ENCODE measurements at places on chromosomes 2 and 18. TPM values are rescaled to one million over a fixed set of nuclear protein-coding genes. Genes with fewer than 3 reads are reported as not detected.

GRCh38 chr2:234966340-234966739 lies 14.5 kb downstream of the SH3BP4 start:
- H3K27ac ChIP-seq, result no peak overlapping the region
- H3K36me3 ChIP-seq, result no peaks in the 10 kb centered on the region
- no peaks in the 10 kb centered on the region for H3K4me1 ChIP-seq
- peaks cover 5% of the 10 kb centered on the region for H3K27me3 ChIP-seq
- DNase-seq, result no peak
- H3K4me3 ChIP-seq, result no peak overlapping the region

DNA sequence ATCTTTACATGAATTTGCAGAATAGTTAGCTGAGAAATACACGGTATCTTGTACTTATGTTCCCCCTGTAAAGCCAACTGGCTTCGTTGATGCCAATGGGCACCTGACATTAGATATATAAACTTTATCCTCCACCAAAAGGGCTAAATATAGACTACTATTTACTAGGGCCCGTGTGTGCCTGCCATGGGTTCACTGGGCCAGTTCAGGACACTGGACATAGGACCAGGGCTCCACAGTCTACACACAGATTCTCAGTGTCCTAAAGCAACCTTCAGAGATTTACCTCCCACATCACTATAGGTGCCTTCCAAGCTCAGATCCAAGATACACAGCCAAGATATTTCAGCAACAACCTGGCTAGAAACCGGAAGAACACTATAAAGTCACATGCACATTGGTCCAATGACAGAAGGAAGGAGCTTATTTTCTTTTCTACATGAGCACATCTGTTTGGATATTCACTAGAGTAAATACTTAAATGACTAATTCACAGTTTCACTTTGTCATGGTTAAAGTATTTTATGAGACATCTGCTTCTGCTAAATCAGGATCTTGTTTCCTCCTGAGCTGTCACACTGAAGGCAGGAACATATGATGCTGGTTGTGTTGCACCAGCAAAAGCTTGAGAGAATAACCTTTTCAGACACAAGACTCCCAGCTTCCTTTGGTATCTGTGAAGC lies 95.1 kb downstream of the MYO5B start:
- H3K4me1 ChIP-seq, result peaks cover 3% of the 10 kb centered on the region
- peaks cover 17% of the 10 kb centered on the region for H3K27me3 ChIP-seq
- DNase-seq, result no peak
- no peak overlapping the region for H3K27ac ChIP-seq

- no peak overlapping the region for H3K27ac ChIP-seq
- no peak for DNase-seq
- no peaks in the 10 kb centered on the region for H3K36me3 ChIP-seq
Measured at GRCh38 chr18:60506682-60507081, 134.1 kb upstream of the MC4R start.

DNA sequence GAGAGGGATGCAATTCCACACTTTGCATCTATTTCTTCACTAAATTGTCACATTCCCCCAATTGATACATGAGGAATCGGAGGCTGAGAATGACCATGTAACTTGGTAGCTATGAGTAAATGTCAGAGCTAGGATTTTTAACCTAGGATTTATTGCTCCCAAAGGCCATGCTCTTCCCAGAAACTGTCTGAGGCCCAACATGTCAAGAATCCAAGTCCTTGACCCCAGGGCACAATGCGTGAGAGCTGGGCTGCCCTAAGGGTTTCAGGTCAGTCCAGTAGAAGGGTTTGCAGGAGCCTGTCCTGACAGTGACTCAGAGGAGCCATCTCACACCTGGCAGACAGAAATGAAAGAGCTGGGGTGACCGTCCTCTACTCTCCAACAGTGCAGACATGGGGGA lies 30.3 kb downstream of the LRRC30 start:
- DNase-seq, result no peak
- no peaks in the 10 kb centered on the region for H3K36me3 ChIP-seq
- H3K27me3 ChIP-seq, result no peaks in the 10 kb centered on the region
- H3K4me1 ChIP-seq, result no peaks in the 10 kb centered on the region

DNA sequence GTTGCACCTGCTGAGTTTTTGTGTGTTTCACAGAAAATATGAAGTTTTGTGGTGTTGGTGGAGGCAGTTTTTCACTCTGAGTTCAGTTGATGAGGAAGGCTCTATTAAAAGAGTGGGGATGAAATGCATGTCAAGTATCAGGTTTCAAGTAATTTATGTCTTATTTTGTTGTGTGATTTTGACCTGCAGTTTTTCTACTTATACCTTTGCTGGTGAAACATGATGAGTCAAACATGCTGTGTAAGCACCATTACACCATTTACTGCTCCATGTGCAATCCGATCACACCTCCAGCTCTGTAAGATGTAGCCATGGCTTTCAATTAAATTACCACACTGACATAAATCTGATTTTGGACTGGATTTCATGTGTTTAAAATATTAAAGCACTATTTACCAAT lies 174.5 kb upstream of the ZEB2 start:
- no peak for DNase-seq

DNA sequence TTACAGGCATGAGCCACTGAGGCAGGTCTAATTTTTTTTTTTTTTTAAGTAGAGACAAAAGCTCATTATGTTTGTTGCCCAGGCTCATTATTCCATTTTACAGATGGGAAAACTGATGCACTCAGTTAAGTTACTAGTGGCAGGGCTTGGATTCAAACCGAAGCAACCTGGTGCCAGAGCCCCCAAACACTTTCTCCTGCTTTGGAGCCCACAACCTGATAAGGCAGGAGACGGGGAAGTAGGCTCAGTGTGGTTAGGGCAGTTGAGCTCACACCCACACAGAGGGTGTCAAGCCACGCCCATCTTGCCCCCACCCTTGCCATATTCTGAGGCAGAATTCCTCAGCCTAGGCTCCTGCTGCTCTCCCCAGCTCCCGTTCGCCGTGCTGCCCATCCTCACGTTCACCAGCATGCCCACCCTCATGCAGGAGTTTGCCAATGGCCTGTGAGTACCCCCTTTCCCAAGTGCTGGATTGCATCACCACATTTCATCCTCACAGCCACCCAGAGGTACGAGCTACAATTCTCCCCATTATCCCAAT lies 5.8 kb upstream of the CTDSP1 start:
- DNase-seq, result no peak
- no peaks in the 10 kb centered on the region for H3K27me3 ChIP-seq
- no peak overlapping the region for H3K4me3 ChIP-seq
- peaks cover 30% of the 10 kb centered on the region for H3K4me1 ChIP-seq
- no peaks in the 10 kb centered on the region for H3K36me3 ChIP-seq

- H3K4me3 ChIP-seq, result peak overlapping the region; percentile 75
- no peak for DNase-seq
- peaks cover 9% of the 10 kb centered on the region for H3K36me3 ChIP-seq
- peaks cover 4% of the 10 kb centered on the region for H3K27me3 ChIP-seq
- H3K4me1 ChIP-seq, result peaks cover 51% of the 10 kb centered on the region
Measured at GRCh38 chr2:24492421-24493279, 1.6 kb downstream of the NCOA1 start.

GRCh38 chr2:213149949-213150314 lies 1.5 kb downstream of the IKZF2 start:
- no peaks in the 10 kb centered on the region for H3K36me3 ChIP-seq
- DNase-seq, result no peak
- peak overlapping the region; percentile 86 for H3K4me3 ChIP-seq
- peaks cover 37% of the 10 kb centered on the region for H3K4me1 ChIP-seq

- no peaks in the 10 kb centered on the region for H3K36me3 ChIP-seq
- DNase-seq, result no peak
- H3K4me1 ChIP-seq, result no peaks in the 10 kb centered on the region
- H3K27me3 ChIP-seq, result no peaks in the 10 kb centered on the region
- H3K27ac ChIP-seq, result no peak overlapping the region
Measured at GRCh38 chr2:31259075-31259474, 25.1 kb downstream of the EHD3 start.

GRCh38 chr18:13878857-13879256 lies 36.5 kb downstream of the MC2R start:
- H3K27ac ChIP-seq, result no peak overlapping the region
- no peaks in the 10 kb centered on the region for H3K4me1 ChIP-seq
- peaks cover 2% of the 10 kb centered on the region for H3K27me3 ChIP-seq
- DNase-seq, result no peak
- no peak overlapping the region for H3K4me3 ChIP-seq
- no peaks in the 10 kb centered on the region for H3K36me3 ChIP-seq

DNA sequence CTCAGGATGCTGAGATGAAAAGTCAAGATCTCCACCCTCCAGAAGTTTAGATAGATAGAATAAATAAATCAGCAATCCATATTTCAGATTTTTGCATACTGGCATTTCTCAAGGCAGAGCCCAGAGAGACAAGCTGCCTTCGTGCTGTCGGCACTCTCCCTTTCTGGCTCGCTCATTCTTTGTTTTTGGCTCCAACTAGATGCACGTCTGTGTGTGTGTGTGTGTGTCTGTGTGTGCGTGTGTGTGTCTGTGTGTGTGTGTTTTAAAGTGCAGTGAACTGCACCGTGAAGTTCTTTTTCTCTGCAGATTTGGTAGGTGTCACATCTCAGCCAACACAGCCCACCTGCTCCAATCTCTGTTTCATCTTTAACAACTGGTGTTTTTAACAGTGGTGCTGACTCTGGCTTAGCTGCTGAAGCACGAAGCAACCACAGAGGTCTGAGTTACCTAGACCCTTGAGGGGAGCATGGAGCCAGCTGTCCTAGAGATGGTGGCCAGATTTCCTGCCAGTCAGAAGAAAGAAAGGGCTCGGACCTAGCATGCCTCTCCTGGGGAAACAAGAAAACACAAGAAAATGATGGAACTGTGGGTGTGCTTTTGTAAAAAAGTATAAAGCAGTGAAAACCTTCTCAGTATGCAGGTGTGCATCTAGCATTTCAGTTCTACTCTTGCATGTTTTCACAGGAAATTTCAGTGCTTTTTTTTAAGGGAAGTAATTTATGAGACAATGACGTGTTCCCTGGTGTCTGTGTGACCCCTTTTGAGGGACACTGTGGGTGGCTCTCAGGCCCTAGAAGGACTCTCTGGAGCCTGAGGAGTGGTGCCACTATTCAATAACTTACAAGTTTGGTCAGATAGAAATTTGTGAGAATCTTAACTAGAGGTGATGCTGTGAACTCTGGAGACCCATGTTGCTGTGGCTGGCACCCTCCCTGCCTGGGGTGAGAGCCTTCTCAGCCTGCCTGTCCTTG lies 364.3 kb downstream of the RNF144A start:
- no peak for DNase-seq
- no peaks in the 10 kb centered on the region for H3K4me1 ChIP-seq
- H3K27me3 ChIP-seq, result no peaks in the 10 kb centered on the region
- H3K36me3 ChIP-seq, result no peaks in the 10 kb centered on the region

DNA sequence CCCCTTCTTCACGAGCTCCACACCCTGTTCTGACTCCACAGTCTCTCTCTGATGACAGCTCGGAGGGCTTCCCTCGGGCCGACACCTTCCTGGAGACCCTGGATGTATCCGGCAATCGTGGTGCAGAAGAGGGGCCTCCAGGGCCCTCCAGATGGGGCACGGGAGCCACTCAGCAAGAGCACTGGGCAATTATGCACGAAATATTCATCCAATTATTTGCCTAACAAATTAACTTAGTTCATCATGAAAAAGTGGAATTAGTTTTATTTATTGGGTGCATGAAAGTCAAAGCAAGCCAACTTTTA lies 277.3 kb upstream of the HDAC4 start:
- H3K36me3 ChIP-seq, result no peaks in the 10 kb centered on the region
- H3K27me3 ChIP-seq, result peaks cover 20% of the 10 kb centered on the region
- H3K27ac ChIP-seq, result no peak overlapping the region
- no peak overlapping the region for H3K4me3 ChIP-seq

DNA sequence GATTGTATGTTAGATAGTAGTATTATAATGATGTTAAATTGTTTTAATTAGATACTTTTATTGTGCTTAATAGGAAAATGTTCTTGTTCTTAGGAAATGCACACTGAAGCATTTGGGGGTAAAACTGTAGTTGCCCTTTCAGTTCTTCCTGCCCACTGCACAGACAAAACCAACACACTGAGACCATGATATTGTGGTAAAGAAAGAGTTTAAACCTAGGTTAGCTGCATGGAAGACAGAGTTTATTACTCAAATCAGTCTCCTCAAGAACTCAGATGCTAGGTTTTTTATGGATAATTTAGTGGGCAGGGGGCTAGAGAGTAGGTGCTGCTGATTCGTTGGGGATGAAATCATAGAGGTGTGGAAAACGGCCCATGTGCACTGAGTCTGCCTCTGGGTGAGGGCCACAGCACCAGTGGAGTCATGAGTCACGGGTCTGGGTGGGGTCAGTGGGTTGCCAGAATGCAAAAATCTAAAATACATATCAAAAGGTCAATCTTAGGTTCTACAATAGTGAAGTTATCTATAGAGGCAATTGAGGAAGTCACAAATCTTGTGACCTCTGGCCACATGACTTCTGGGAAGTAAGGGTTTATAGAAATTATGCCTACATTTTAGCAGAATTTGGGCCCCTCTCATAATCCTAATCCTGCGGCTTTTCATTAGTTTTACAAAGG lies 283.4 kb upstream of the FBXO11 start:
- H3K27me3 ChIP-seq, result peaks cover 7% of the 10 kb centered on the region
- DNase-seq, result no peak
- no peak overlapping the region for H3K27ac ChIP-seq
- no peak overlapping the region for H3K4me3 ChIP-seq
- peaks cover 5% of the 10 kb centered on the region for H3K4me1 ChIP-seq

GRCh38 chr2:128372621-128373341 lies 54.1 kb upstream of the HS6ST1 start:
- peaks cover 5% of the 10 kb centered on the region for H3K4me1 ChIP-seq
- no peak overlapping the region for H3K4me3 ChIP-seq
- H3K27ac ChIP-seq, result no peak overlapping the region
- DNase-seq, result no peak

DNA sequence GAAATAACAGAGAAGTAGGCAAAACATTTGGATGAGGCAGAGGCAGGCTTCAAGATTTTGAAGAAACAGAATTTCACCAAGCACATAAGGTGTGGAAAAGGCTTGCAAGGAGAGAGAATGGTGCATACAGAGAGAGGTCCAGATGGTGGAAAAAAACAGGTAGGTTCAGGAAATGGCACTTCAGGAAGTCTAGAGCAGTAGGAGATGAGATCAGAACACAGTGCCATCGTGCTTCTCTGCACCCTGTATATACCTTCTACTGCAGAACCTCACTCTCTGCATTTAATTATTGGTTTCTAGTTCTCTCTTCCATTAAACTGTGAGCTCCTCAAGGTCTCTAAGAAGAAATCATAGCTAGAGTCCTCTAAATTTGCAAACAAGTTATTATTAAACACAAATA lies 2.4 kb downstream of the PAIP2B start:
- peaks cover 13% of the 10 kb centered on the region for H3K27me3 ChIP-seq
- DNase-seq, result no peak
- no peaks in the 10 kb centered on the region for H3K36me3 ChIP-seq
- H3K27ac ChIP-seq, result no peak overlapping the region
- peaks cover 15% of the 10 kb centered on the region for H3K4me1 ChIP-seq

Gene UGT1A6
- total RNA-seq, result not detected

Gene CAVIN2
- total RNA-seq, result not detected

Data from activated T-helper 2 cell treated with anti-CD3 and anti-CD28 coated beads, Interferon-gamma antibody, Interleukin-2, Interleukin-4, amounts not matched to agents 10 μg/mL and 5 μg/mL and 100 μg/mL, durations not matched to agents 14 hours and 24 hours and 36 hours (primary cell).